NCI-H82 (cell line): ENCODE measurements at places on chromosomes 13 and 19.
A peak's percentile ranks its signal among the peaks of the same experiment; 100 is the strongest.

GRCh38 chr13:48491423-48492095 lies 41.3 kb downstream of the RCBTB2 start:
- DNase-seq, result no peak

GRCh38 chr13:23467048-23467931 lies 33.8 kb upstream of the SACS start:
- DNase-seq, result peak; percentile 64

GRCh38 chr13:76387566-76387965 lies 498.6 kb downstream of the KCTD12 start:
- DNase-seq, result no peak

- no peak for DNase-seq
These were observed 7.4 kb upstream of the IGFL1 start for GRCh38 chr19:46221981-46222610.

DNA sequence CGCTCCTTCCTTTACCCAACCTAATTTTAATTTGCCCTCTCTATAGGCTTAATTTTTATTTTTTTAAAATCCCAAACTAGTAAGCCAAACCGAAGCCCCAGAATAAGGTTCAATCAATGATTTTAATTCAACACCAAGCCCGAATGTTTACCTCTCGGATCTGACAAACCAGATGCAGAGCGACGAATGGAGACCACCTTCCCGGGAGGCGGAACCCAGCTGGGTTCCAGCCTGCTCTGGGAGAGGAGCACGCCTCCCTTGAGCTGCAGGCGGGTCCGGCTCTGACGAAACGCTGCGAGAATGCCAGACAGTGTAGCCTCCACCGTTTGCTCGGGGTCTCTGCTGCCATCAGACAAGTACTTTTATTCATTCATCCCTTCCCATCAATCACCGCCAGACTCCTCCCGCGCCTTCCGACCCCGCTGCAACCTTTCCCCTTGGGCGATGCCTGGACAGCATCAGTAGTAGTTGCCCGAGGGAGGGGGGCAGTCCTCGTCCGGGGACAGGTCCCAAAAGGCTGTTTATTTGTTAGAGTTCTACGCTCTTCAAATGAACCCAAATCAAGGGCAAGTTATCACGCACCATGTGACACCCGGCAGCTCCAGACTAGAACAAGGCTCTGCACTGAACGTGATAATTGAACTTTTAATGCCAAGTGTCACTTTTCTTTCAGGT lies 752 bp upstream of the EDNRB start:
- DNase-seq, result peak; percentile 55

DNA sequence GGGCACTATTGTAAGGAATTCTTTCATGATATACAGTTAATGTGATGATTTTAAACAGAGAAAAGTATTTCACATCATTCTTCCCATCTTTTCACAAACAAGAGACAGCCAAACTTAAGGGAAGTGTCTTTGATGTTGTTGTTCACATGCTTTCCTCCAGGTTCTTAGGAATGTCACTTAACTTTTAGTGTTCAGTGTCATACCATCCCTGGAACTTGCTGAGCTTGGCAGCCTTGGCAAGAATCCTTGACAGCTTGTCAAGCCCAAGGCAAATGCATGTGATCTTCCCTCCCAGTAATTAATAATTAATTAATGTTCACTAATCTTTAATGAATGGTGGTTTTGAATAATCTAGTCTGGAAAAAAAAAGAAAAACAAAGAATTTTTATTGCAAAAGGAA lies 727.9 kb upstream of the PRR20A start:
- no peak for DNase-seq

GRCh38 chr13:89704040-89704439 lies 1643.4 kb upstream of the MIR17HG start:
- DNase-seq, result no peak

GRCh38 chr13:85693889-85694511 lies 105.2 kb downstream of the SLITRK6 start:
- DNase-seq, result peak; percentile 22

- DNase-seq, result no peak
These were observed 18.0 kb downstream of the ZC3H4 start for GRCh38 chr19:47095476-47096099.

DNA sequence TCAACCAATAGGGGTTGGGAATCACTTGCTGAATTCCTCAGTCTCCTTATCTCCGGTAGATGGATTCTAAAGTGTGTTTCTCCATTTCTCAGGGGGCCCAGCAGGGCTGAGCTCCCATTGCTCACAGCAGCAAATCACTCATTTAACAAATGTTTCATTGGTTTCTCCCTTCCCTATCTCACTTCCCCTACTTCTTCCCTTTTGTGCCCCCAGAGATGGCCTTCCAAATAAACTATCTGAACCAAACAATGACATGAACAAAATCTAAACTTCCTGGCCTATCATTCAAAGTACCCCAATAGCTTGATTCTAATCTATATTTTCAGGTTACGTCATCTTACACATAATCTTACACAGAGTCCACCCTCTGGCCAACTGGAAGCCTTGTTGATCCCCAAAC lies 60.4 kb downstream of the DLEU7 start:
- no peak for DNase-seq

GRCh38 chr13:32022311-32022710 lies 9.3 kb upstream of the FRY start:
- DNase-seq, result peak; percentile 87

DNA sequence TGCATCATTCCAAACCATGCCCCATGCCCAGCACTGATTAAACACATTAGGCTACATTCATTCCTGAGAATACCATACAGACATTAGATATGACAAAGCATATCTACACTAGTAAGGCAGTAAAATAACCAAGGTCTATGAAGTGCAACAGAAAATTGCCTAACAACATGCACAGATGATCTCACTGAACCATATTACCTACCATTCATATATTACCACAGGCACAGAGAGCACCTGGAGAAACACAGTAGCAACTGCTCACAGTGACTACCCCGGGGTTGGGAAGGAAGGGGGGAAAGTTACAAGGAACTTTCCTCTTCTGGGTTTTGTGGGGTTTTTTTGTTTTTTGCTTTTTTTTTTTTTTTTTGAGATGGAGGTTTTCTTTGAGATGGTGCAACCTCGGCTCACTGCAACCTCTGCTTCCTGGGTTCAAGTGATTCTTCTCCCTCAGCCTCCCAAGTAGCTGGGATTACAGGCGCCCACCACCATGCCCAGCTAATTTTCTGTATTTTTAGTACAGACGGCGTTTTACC lies 669.6 kb downstream of the UQCRFS1 start:
- DNase-seq, result no peak

- no peak for DNase-seq
These were observed 27.1 kb downstream of the CYSLTR2 start for GRCh38 chr13:48680756-48681392.

DNA sequence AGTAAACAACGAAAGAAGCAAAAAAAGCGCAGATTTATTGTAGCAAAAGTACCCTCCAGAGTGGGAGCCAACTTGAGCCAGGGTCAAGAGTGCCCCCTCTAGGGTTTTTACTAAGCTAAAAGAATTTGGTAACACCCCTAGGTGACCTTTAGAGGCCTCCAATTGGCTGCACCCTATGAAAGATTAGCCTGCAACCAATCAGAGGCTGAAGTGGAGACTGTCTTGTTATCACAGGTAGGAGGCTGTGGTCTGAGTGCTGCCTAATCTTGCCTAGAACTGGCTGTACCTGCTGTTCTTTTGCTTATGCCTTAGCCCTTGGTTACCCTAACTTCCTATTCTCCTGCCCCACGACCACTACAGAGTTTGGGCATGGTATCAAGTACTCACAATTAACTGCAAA lies 38.3 kb downstream of the ANKRD10 start:
- peak; percentile 53 for DNase-seq

GRCh38 chr13:65940720-65941119 lies 1289.4 kb downstream of the PCDH9 start:
- no peak for DNase-seq

DNA sequence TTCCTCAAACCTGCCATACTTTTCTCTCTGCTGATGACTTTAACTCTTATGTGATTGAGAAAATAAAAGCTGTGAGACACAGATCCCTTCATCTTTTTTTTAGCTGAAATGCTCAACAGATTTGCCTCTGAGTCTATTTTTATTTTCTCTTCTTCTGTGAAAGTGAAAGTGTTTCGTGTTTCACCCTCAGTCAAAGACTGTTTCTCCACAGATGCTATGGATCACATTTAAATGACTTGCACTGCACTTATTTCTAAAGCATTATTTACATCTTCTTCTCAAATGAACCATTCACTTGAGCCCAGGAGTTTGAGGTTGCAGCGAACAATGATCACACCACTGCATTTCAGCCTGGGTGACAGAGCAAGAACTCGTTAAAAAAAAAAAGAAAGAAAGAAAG lies 890.1 kb upstream of the PCDH20 start:
- no peak for DNase-seq
